Natural killer cell (primary cell): ENCODE measurements at places on chromosomes 6 and 20. TPM values are rescaled to one million over a fixed set of nuclear protein-coding genes. Genes with fewer than 3 reads are reported as not detected.

Gene ARG1
- not detected for total RNA-seq

Gene LRRC73
- total RNA-seq: 0.68 TPM

GRCh38 chr6:89944826-89945407, 50.6 kb downstream of the GJA10 start:
- H3K27me3 ChIP-seq: no peaks in the 10 kb centered on the region
- H3K36me3 ChIP-seq: peaks cover 21% of the 10 kb centered on the region
- DNase-seq: no peak
- H3K4me3 ChIP-seq: no peak overlapping the region

DNA sequence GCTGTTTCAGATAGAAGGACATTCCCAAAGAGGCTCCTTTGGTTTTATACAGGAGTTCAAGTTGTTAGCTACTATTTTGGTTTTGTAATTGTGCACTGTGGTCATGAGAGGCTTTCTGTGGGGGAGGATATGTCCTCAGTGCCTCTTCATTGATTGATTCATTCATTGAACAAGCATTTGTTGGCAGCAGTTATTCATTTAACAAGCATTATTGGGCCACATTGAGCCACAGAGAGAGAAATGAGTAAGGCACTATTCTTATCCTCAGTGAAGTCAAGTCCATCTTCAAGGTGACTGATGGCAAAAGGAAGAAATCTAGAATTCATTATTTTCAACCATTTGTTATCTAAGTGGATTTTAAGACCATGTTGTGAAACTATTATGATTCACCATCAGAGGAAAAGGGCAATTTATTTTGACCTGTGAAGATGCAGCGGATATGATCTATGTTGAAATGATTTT, 697.2 kb upstream of the CITED2 start:
- no peaks in the 10 kb centered on the region for H3K27me3 ChIP-seq
- no peak overlapping the region for H3K4me3 ChIP-seq
- no peak overlapping the region for H3K27ac ChIP-seq
- no peaks in the 10 kb centered on the region for H3K36me3 ChIP-seq
- H3K4me1 ChIP-seq: no peaks in the 10 kb centered on the region
- no peak for DNase-seq

DNA sequence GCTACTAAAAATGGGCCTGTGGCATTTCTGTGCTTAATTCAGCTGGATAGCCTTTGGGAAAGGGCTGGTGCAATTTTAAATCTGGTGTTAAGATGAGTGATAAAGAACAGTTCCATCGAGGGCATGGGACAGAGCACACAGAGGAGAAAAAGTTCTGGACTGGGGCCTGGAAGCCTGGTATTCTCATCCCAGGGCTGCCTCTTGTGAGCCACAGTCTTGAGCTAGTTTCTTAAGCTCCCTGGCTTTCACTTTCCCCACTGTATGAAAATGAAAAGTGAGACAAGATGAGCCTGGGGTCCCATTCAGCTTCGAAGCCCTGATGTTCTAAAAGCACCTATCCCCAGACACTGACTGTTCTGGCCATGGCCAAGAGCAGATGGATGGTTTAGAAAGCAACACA, 14.3 kb upstream of the LAMA4 start:
- H3K36me3 ChIP-seq: no peaks in the 10 kb centered on the region
- H3K27ac ChIP-seq: no peak overlapping the region
- DNase-seq: no peak
- peaks cover 14% of the 10 kb centered on the region for H3K27me3 ChIP-seq
- no peak overlapping the region for H3K4me3 ChIP-seq

DNA sequence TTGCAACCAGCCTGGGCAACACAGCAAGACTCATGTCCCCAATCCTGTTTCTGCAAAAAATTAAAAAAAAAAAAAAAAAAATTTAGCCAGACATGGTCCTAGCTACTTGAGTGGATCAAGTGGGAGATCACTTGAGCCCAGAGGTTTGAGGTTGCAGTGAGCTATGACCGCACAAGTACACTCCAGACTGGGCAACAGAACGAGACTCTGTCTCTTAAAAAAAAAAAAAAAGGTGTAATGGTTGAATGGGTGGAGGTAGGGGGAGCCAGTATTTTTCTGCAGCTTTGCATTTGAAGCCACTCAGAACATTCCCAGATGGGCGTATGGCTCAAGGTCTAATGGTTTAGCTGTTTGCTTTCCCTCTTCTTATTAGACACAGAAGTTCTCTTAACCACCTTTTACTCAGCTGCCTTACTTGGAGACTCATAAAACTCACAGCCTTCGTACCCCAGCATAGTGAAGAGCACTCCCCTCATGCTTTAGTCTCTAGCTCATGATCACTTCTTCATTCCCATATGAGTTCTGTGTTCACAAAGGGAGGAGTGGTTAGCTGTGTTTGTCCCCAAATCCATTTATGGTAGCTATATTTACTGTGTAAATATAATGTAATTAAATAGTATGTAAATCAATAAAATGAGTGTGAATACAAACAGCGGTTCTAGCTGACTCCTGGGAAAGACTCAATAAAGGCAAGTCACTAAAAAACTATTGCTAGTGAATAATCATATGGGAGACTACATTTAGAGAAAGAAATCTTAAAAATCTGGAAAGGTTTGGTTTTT, 9.0 kb downstream of the FKBP1A start:
- DNase-seq: no peak
- peaks cover 10% of the 10 kb centered on the region for H3K4me1 ChIP-seq
- H3K27me3 ChIP-seq: no peaks in the 10 kb centered on the region
- no peak overlapping the region for H3K4me3 ChIP-seq
- H3K27ac ChIP-seq: no peak overlapping the region
- peaks cover 4% of the 10 kb centered on the region for H3K36me3 ChIP-seq

DNA sequence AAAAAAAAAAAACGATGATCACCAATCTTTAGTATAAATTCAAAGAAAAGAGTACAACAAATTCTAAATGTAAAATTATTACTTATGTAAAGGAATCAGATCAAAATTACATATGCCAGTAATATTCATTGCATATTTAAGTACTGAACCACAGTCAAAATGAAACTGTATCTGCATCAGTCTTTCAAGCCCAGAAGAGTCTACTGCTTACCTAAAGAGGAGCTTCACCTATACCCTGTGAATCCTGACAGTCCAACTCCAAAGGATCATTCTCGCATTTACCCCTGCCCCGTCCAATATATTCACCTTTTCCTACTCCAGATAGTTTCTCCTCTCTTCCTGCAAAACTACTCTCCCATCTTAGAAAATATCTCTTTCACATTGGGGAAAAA, 9.2 kb downstream of the ATG5 start:
- H3K4me3 ChIP-seq: no peak overlapping the region
- no peak for DNase-seq
- no peaks in the 10 kb centered on the region for H3K27me3 ChIP-seq
- no peak overlapping the region for H3K27ac ChIP-seq
- H3K4me1 ChIP-seq: peaks cover 4% of the 10 kb centered on the region

DNA sequence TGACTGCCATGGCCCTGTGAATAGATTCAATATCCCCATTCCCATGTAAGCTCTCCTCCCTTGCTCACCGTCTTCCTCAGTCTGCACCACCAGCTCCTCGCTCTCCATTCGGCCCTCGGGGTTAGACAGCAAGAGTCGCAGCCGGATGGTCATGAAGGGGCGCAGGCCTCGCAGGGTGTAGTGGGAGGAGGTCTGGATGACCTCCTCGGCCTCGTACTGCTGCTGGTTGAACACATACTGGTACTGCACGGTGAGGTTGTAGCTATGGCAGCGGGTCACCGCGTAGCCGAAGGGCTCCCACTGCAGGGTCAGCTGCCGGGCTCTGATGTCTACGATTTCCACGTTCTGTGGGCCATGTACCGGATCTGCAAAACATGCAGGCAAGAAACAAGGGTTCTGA, 717.5 kb downstream of the PTPRT start:
- H3K27me3 ChIP-seq: no peaks in the 10 kb centered on the region
- no peaks in the 10 kb centered on the region for H3K36me3 ChIP-seq
- H3K4me3 ChIP-seq: no peak overlapping the region
- DNase-seq: no peak
- H3K27ac ChIP-seq: no peak overlapping the region
- no peaks in the 10 kb centered on the region for H3K4me1 ChIP-seq

DNA sequence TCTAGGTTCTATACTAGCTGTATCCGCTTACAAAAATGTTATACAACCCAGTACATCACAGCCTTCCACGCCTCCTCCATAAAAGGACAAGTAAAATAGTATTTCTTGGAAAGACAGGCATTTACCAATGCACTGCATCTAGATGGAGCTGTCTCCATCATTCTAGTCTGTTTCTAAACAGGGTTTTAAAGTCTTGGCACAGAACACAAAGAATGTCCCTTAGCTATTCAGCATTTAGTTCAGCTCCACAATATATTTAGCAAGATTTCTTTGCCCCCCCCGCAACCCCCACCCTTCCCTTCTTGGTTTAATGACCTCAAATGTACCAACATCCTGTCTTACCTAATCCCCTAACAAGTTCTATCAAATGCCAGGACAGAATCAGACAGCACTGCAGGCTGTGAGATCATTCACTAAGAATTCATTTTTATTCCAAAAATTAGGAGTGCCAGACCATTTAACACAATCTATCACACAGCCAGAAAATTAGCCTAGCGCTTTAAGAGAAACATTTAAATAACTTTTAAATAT, 198.6 kb downstream of the BACH2 start:
- H3K4me1 ChIP-seq: peaks cover 11% of the 10 kb centered on the region
- H3K27me3 ChIP-seq: no peaks in the 10 kb centered on the region
- peak; percentile 52 for DNase-seq
- H3K4me3 ChIP-seq: no peak overlapping the region
- H3K27ac ChIP-seq: no peak overlapping the region

- no peaks in the 10 kb centered on the region for H3K27me3 ChIP-seq
- H3K4me3 ChIP-seq: no peak overlapping the region
- H3K36me3 ChIP-seq: no peaks in the 10 kb centered on the region
- no peak for DNase-seq
- no peak overlapping the region for H3K27ac ChIP-seq
- no peaks in the 10 kb centered on the region for H3K4me1 ChIP-seq
Measured at GRCh38 chr6:44869321-44869897, 458.7 kb upstream of the RUNX2 start.

DNA sequence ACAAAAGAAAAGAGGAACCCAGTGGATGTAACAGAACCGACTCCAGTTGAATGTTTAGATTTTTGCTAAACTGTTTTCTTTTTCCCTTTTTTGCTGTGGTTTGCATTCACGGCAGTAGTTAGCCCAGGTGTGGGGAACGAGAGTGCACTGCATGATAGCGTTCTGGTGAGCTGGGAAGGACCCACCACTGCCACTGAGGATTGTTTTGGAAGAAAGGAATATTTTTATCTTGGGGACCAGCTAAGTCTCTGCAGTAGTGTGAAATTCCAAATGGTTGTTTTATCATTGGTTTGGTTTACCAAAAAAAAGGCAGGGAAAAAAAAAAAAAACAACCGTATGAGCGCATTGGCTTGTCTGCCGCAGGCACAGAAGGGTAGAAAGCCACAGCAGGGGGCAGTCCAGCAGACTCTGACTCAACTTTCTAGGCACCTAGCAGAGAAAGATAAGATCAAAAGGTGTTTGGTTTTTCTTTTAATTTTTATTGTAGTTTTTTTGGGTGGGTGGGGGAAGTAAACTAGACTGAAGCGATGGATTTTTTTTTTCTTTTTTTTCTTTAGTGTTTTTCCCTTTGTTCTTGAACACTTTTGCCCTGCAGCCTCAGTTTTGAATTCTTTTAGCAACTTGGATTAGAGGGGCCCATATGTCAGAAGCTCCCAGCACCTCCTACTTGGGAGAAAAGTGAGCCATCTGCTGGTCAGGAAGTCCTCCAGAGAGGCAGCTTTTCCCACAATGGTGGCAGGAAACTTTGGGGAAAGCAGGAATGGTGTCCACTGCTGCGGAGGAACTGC, 13.5 kb upstream of the RAB5IF start:
- H3K27me3 ChIP-seq: no peaks in the 10 kb centered on the region
- H3K27ac ChIP-seq: no peak overlapping the region
- no peak overlapping the region for H3K4me3 ChIP-seq
- no peak for DNase-seq
- H3K4me1 ChIP-seq: peaks cover 35% of the 10 kb centered on the region

GRCh38 chr6:15256538-15257271, 10.8 kb downstream of the JARID2 start:
- no peak overlapping the region for H3K27ac ChIP-seq
- H3K36me3 ChIP-seq: no peaks in the 10 kb centered on the region
- H3K4me3 ChIP-seq: no peak overlapping the region
- no peaks in the 10 kb centered on the region for H3K27me3 ChIP-seq

DNA sequence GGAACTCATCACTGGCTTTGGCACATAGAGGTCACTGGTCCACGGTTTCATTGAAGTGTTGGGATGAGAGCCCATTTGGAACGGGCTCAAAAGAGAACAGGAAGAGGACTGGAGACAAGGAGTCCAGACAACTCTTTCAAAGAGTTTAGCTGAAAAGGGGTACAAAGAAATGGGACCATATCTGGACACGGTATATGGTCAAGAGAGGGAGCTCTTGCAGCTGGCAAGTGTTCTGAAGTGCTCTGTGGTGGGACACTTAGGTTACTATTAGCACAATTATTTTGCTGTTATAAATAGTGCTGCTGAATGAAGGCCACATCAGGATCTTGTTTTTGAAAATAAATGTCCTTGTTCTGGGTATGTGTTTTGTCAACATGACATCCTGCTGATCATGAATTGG, 4.6 kb downstream of the SGK2 start:
- no peak for DNase-seq
- no peak overlapping the region for H3K4me3 ChIP-seq
- H3K36me3 ChIP-seq: no peaks in the 10 kb centered on the region
- H3K27me3 ChIP-seq: no peaks in the 10 kb centered on the region
- no peaks in the 10 kb centered on the region for H3K4me1 ChIP-seq
- no peak overlapping the region for H3K27ac ChIP-seq

GRCh38 chr20:44908987-44909871, 631 bp upstream of the PABPC1L start:
- H3K27ac ChIP-seq: no peak overlapping the region
- H3K36me3 ChIP-seq: peaks cover 37% of the 10 kb centered on the region
- peaks cover 14% of the 10 kb centered on the region for H3K4me1 ChIP-seq
- H3K4me3 ChIP-seq: peak overlapping the region; percentile 77

DNA sequence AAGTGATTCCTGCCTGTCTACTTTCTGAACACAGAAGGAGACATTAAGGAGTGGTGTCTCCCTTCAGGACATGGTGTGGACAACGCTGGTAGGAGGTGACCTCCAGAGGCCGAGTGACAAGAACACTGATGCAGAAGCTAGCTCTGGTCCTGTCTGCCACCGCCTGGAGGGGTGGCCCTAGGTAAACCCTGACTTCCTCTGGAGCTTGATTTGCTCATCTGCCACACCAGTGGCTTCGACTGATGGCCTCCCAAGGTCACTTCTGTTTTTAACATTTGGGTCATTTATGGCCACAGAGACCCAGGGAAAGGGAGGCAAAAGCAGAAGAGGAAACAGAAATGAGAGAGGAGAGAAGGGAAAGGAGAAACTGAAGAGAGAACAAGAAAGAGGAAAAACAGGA, 49.4 kb upstream of the SLC22A23 start:
- H3K27me3 ChIP-seq: no peaks in the 10 kb centered on the region
- DNase-seq: no peak

DNA sequence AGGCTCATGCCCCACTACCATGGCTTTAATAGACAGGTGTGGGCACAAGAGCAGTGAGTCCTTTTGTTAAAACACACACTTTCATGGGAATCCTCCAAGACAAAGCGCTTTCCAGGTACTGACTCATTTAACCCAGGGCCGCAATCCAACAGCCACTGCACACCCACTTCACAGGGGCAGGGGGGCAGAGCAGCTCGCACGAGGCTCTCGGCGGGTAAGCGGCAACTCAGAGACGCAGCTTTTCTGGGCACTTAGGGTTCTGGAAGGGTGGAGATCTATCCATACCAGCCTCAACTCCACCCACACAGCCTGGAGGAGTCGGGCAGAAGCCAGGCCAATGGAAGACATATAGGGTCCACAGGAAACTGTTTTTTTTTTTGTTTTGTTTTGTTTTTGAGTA, 28.6 kb downstream of the PSMG4 start:
- no peak overlapping the region for H3K4me3 ChIP-seq
- no peaks in the 10 kb centered on the region for H3K36me3 ChIP-seq
- DNase-seq: no peak
